Fibroblast of skin of right biceps (primary cell): ENCODE measurements at places on chromosomes 12 and 14.

DNA sequence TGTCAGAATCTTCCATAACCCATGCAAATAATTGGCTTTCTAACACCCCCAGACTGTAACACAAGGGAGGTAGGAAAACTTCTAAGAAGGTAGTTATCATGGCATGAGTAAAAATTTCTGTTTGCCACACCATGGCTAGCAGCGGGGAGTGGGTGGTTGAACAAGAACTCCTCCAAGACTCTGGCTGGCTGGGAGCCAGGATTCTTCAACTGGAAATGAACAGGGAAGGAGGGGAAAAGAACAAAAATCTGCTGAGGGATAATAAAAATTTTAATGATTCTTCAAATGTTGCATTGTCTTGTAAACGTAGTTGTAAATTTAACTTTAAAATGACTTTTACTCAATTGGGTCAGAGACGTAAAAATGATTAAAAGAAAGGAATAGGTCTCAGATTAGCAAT lies 78.9 kb downstream of the AKAP6 start:
- DNase-seq = peak; percentile 48

DNA sequence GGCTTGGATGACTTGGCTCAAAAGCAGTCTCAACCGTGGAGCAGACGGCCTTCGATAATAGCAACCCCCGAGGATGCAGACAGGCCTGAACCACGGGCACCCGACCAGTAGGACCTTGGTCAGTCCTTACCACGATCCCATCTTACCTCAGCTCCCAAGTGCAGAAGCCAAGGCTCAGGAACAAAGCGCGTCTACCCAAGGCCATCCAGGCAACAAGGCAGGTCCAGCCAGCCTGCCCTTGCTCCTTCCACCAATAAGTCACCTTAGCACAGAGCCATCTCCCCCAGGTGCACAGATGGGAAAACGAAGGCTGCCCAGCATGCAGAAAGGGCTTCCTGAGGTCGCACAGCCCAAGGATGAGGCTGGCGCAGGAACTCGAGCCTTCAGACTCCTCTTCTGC lies 77.3 kb downstream of the BCL11B start:
- no peak for DNase-seq

DNA sequence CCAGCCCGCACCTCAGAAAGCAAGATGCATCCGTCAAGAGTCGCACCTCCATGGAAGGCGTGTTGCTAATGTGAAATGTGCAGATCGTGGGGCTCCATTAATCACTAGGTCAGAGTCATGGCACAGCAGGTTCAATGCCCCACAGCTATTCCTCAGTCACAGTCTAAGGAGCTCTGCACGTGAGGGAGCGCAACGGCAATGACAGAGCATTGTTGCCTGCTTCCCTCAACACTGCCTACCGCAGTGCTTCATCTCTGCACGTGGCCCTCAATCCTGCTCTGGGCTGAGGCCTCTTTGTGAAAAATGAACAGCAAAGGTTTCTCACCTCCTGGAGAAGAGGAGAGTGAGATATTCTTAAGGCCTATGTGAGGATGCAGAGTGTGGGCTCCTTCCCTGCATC lies 995.2 kb upstream of the TMEM132C start:
- no peak for DNase-seq

- no peak for DNase-seq
Measured at GRCh38 chr12:96223411-96224218, 29.4 kb downstream of the ELK3 start.

DNA sequence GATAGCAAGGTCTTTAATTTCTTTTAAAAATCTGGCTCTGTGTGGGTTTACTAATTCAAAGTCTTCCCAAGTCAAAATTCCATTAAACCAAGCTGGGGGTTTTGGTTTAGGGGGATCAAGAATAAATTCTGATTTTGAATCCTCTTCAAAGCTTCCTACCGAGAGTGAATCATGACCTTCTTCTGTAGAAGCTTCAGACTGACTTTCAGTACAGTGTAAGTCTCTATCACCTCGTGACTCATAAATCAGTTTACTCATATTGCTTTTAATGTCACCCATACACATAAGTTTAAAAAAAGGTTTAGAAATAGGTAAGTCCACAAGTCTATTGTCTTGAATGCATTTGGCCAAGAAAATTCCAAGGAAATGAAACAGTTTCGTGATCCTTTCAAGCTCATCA lies 80.6 kb upstream of the STRN3 start:
- DNase-seq = peak; percentile 11
